ENCODE measurements at places on chromosomes 11 and 22. TPM values are rescaled to one million over a fixed set of nuclear protein-coding genes. Genes with fewer than 3 reads are reported as not detected.

DNA sequence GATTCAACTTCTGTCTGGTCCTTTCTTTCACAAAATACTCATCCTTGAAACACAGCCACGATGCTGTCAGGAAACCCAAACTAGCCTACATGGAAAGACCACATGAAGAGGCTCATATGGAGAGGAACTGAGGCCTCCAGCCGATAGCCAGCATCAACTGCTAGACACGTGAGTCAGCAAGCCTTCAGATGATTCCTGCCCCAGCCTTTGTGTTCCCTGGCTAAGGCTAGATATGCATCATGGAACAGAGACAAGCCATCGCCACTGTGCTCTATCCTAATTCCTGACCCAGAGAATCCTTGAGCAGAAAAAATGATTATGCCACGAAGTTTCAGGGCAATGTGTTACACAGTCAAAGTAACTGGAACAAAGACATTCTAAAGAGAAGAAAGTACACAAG is 75.5 kb downstream of the ENTHD1 start:
- no peaks in the 10 kb centered on the region for H3K36me3 ChIP-seq
- no peak for DNase-seq
- no peaks in the 10 kb centered on the region for H3K27me3 ChIP-seq
- no peak overlapping the region for H3K4me3 ChIP-seq

GRCh38 chr11:44621140-44621681 is 55.7 kb downstream of the CD82 start:
- H3K36me3 ChIP-seq, result peaks cover 15% of the 10 kb centered on the region
- DNase-seq, result peak; percentile 44
- no peaks in the 10 kb centered on the region for H3K27me3 ChIP-seq
- no peak overlapping the region for H3K4me3 ChIP-seq

GRCh38 chr22:27028093-27028492 is 370.7 kb downstream of the MIAT start:
- H3K4me3 ChIP-seq, result no peak overlapping the region
- H3K36me3 ChIP-seq, result no peaks in the 10 kb centered on the region
- no peak overlapping the region for H3K27ac ChIP-seq
- no peaks in the 10 kb centered on the region for H3K27me3 ChIP-seq

- no peaks in the 10 kb centered on the region for H3K4me1 ChIP-seq
- no peak overlapping the region for H3K27ac ChIP-seq
- no peak overlapping the region for H3K4me3 ChIP-seq
- no peaks in the 10 kb centered on the region for H3K36me3 ChIP-seq
- DNase-seq, result no peak
Measured at GRCh38 chr11:114745150-114745671, 66.9 kb downstream of the NXPE2 start.

DNA sequence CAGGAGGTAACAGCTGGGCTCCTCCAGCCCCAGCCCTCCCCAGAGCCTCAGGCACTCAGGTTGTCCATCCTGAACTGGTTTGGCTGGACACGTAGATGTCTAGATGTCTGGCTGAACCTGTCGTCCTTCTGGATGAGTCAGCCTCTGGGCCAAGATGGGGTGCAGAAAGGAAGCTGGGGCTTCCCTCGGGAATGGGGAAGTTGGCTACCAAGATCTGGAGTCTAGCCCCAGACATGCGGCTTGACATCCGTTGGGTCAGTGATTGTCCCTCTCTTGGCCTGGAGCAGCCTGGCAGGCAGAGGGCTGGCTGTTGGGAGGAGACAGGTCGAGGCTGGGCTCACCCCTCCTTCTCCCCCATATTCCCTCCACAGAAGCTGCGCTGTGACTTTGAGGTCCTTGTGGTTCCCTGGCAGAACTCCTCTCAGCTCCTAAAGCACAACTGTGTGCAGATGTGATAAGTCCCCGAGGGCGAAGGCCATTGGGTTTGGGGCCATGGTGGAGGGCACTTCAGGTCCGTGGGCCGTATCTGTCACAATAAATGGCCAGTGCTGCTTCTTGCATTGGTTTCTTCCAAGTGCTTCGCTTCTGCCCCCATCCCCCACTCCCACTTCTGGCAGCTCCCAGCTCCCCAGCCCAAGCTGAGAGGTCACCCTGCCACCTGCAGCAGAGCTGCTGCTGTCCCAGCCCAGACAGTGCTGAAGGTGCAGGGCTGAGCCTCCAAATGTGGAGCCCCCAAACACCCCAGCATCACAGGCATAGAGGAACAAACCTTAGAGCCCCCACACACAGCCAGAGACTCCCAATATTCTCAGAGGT is 1.3 kb downstream of the CST6 start:
- DNase-seq, result no peak
- H3K27ac ChIP-seq, result no peak overlapping the region
- no peaks in the 10 kb centered on the region for H3K36me3 ChIP-seq
- H3K27me3 ChIP-seq, result peaks cover 8% of the 10 kb centered on the region
- peaks cover 8% of the 10 kb centered on the region for H3K4me1 ChIP-seq
- H3K4me3 ChIP-seq, result no peak overlapping the region

DNA sequence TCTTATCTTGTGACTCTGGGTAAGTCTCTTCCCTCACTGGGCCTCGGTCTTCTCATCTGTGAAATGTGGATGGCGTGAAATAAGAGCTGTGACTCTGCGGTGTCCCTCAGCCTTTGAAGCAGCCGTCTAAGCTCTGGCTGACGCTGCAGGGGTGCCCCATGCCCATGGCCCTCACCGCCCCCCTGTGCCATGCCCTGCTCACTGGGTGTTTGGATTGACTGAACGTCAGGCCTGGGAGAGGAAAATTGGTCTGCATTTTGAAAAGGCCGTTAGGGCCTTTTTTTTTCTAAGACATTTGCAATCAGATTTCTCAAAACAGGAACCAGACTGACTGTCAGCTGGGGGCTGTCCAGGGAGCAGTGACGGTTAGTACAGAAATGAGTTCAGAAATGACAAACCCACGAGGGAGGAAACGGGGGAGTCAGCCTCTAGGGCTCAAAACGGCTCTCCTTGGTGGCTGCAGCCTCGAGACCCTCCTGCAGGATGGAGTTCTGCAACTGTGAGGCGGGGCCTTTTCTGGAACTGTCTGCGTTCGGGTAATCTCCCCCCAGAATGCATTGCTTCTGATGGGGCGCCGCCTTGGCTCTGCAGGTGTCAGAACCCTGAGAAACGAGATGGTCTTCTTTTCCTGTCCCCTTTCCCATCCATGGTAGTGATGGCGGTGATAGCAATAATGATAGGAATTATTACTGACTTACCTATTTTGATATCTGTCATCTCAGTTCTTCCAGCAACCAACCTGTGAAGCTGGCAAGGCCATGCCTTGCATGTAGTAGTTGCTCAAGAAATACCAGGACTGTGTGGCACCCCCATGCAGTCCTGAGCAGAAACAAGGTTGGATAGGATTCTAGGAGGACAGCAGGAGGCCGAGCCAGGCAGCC is 2.0 kb downstream of the GRK2 start:
- H3K4me1 ChIP-seq, result peaks cover 67% of the 10 kb centered on the region
- peak; percentile 61 for DNase-seq
- peak overlapping the region; percentile 80 for H3K27ac ChIP-seq
- peak overlapping the region; percentile 91 for H3K4me3 ChIP-seq

DNA sequence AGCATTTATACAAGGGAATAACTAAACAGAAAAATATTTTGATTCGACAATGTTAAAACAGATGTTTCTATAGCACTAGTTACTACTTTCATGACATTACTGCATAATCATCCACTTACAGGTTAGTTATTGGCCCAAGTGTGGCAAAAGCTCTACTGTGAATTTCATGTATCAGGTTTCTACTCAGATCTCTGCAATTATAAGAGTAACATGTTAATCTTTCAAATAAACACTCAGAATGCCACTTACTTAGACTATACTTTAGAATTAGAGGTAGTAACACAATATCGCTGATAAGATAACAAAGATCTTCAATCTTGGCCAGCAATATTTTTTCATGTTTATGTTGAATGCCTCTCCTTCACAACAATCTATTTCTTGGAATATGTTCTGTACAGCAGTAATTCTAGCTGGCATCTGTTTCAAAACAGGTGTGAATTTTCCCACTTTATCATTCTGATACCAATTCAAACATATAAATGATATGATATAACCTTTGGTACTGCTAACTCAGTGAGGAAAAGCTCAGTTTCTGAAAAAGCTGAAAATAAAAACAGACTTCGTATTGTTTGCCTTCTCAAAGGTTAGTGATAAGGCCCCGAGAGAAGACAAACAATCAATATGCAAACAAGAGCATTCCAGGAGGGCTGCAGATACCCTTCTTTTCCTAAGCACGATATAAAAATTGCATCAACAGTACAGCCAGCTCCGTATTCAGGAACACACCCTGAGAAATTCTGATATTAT is 11.0 kb upstream of the CCDC34 start:
- no peaks in the 10 kb centered on the region for H3K36me3 ChIP-seq
- H3K4me1 ChIP-seq, result no peaks in the 10 kb centered on the region
- no peak for DNase-seq
- H3K27me3 ChIP-seq, result peaks cover 5% of the 10 kb centered on the region

- no peaks in the 10 kb centered on the region for H3K36me3 ChIP-seq
- H3K27me3 ChIP-seq, result no peaks in the 10 kb centered on the region
- no peak within 1 kb of the TSS for H3K27ac ChIP-seq
- peaks cover 20% of the 10 kb centered on the region for H3K4me1 ChIP-seq
- H3K4me3 ChIP-seq, result peak within 1 kb of the TSS; percentile 68
Measured at GRCh38 chr22:30606455-30607299, at the start of gene TCN2. TSS of gene TCN2 (plus strand) at chr22:30607174. CDS start at chr22:30607332, 158 bp downstream.

- peaks cover 5% of the 10 kb centered on the region for H3K36me3 ChIP-seq
- no peaks in the 10 kb centered on the region for H3K27me3 ChIP-seq
- no peak for DNase-seq
- no peak overlapping the region for H3K27ac ChIP-seq
- H3K4me1 ChIP-seq, result no peaks in the 10 kb centered on the region
Measured at GRCh38 chr22:47036936-47037485, 274.6 kb downstream of the TBC1D22A start.

- no peaks in the 10 kb centered on the region for H3K36me3 ChIP-seq
- H3K27me3 ChIP-seq, result no peaks in the 10 kb centered on the region
- H3K4me1 ChIP-seq, result no peaks in the 10 kb centered on the region
- no peak for DNase-seq
Measured at GRCh38 chr22:47124451-47124881, 362.0 kb downstream of the TBC1D22A start.

The NXPE4 gene
- total RNA-seq, result not detected

The ACR gene
- not detected for total RNA-seq

The NXPE1 gene
- not detected for total RNA-seq

The CDC42EP1 gene
- not detected for total RNA-seq

The BACE1 gene
- total RNA-seq, result 6.9 TPM

The TP53AIP1 gene
- not detected for total RNA-seq

The UBQLN3 gene
- 0.49 TPM for total RNA-seq
